Natural killer cell (primary cell): ENCODE measurements at places on chromosomes 12 and 14.

- H3K4me3 ChIP-seq: no peak overlapping the region
- no peak overlapping the region for H3K27ac ChIP-seq
- DNase-seq: no peak
These were observed 32.3 kb upstream of the CLIP1 start for GRCh38 chr12:122454739-122455138.

- no peaks in the 10 kb centered on the region for H3K36me3 ChIP-seq
- no peaks in the 10 kb centered on the region for H3K4me1 ChIP-seq
- H3K27me3 ChIP-seq: no peaks in the 10 kb centered on the region
- H3K4me3 ChIP-seq: no peak overlapping the region
These were observed 159.2 kb downstream of the PAX9 start for GRCh38 chr14:36820901-36821300.

DNA sequence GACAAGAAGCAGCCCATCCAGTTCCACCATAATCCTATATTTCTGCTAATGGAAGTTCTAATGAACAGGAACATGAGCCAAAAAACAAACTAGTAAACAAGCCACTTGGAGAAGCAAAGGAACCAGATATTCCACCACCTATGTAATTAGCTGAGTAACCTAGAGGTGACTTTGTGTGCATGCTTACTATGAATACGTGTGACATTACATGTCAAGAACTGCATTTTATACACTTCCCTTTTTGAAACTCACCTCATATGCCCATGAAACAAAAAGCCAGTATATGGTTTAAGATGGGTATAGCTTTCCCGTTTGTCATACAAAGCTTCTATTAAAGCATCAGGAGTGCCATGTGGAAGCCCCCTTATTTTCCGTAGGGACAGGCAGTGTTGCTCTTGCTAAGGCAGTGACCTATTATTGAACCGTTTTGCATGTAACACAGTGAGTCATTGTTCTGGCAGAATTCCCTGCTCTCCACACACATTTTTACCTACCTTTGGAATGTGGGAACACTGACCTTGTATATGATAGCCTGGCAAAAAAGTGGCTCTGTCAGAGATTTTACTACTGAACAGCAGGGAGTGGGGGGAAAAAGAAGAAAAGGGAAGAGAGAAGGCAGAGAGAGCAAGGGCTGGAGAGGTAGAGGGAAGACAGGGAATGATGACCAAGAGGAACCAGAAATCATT is 34.8 kb upstream of the FRMD6 start:
- no peak for DNase-seq
- H3K27ac ChIP-seq: no peak overlapping the region
- H3K4me1 ChIP-seq: no peaks in the 10 kb centered on the region
- H3K36me3 ChIP-seq: no peaks in the 10 kb centered on the region

- H3K36me3 ChIP-seq: no peaks in the 10 kb centered on the region
- H3K27ac ChIP-seq: no peak overlapping the region
- DNase-seq: no peak
- H3K4me3 ChIP-seq: no peak overlapping the region
- no peaks in the 10 kb centered on the region for H3K4me1 ChIP-seq
- H3K27me3 ChIP-seq: no peaks in the 10 kb centered on the region
These were observed 11.4 kb upstream of the ATP2A2 start for GRCh38 chr12:110269622-110270124.

GRCh38 chr12:84150201-84150600 is 762.4 kb downstream of the SLC6A15 start:
- no peaks in the 10 kb centered on the region for H3K27me3 ChIP-seq
- H3K4me3 ChIP-seq: no peak overlapping the region
- H3K4me1 ChIP-seq: no peaks in the 10 kb centered on the region

DNA sequence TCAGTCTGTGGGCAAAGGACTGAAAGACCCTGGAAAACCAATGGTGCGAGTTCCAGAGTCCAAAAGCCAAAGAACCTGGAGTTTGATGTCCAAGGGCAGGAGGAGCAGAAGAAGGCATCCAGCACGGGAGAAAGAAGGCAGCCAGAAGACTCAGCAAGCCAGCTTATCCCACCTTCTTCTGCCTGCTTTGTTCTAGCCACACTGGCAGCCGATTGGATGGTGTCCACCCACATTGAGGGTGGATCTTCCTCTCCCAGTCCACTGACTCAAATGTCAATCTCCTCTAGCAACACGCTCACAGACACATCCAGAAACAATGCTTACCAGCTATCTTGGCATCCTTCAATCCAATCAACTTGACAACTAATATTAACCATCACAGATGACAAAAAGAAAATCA is 57.2 kb upstream of the CAPRIN2 start:
- no peak overlapping the region for H3K4me3 ChIP-seq
- no peak for DNase-seq
- no peaks in the 10 kb centered on the region for H3K27me3 ChIP-seq

GRCh38 chr14:100620255-100621100 is 33.3 kb upstream of the BEGAIN start:
- peaks cover 10% of the 10 kb centered on the region for H3K27me3 ChIP-seq
- H3K27ac ChIP-seq: no peak overlapping the region
- no peak for DNase-seq
- H3K36me3 ChIP-seq: no peaks in the 10 kb centered on the region
- no peak overlapping the region for H3K4me3 ChIP-seq

- H3K36me3 ChIP-seq: peaks cover 8% of the 10 kb centered on the region
- H3K4me1 ChIP-seq: peaks cover 14% of the 10 kb centered on the region
- no peaks in the 10 kb centered on the region for H3K27me3 ChIP-seq
- no peak overlapping the region for H3K27ac ChIP-seq
- no peak for DNase-seq
These were observed 36.2 kb downstream of the ANAPC7 start for GRCh38 chr12:110367181-110367864.

GRCh38 chr12:109711596-109712461 is 1.8 kb upstream of the FAM222A start:
- no peaks in the 10 kb centered on the region for H3K36me3 ChIP-seq
- peaks cover 9% of the 10 kb centered on the region for H3K4me1 ChIP-seq
- no peak for DNase-seq

- no peak for DNase-seq
- no peaks in the 10 kb centered on the region for H3K36me3 ChIP-seq
- H3K4me1 ChIP-seq: no peaks in the 10 kb centered on the region
- no peak overlapping the region for H3K4me3 ChIP-seq
These were observed 216.8 kb downstream of the ZFP36L1 start for GRCh38 chr14:68576031-68576430.

DNA sequence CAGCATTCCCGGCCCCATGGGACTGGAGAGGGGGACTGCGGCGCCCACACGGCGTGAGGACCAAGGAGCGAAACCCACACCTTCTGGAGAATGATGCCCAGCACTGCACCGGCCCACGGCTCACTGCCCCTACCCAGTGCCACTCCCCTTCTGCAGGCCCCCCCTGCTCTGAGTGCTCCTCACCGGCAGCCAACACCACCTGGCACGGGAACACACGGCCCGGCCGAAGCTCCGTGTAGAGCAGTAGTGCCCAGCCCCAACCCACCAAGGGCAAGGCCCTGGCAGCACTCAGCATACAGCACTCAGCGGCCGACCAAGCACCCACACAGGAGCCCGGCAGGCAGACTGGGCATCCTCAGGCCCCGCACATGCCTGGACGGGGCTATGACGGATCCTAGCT is 13.4 kb downstream of the BTBD6 start:
- H3K27ac ChIP-seq: no peak overlapping the region
- no peaks in the 10 kb centered on the region for H3K27me3 ChIP-seq
- no peak overlapping the region for H3K4me3 ChIP-seq
- peaks cover 2% of the 10 kb centered on the region for H3K36me3 ChIP-seq

DNA sequence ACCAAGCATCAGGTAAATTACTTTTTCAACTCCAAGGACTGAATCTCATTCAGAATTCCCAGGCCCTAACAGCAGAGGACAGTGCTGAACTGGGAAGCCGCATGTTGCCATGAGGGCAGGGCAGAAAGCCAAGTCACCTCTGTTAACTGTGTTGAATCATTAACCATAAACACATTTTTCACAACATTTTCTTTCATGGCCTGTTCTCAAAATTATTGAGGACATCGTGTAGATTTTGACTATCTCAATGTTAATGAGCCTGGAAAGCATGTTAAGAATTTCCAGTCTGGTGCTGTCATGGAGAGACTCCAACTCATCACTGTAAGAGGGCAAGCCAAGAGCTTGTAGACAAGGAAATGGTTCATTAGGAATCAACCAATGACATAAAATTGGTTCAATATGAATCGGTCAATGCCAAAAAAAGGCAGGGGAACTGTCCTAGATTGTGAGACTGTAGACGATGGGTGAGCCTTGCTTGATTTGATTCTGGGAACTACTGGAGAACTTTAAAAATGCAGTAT is 33.7 kb downstream of the CPM start:
- H3K4me1 ChIP-seq: no peaks in the 10 kb centered on the region
- H3K27me3 ChIP-seq: no peaks in the 10 kb centered on the region
- DNase-seq: no peak
- H3K27ac ChIP-seq: no peak overlapping the region

DNA sequence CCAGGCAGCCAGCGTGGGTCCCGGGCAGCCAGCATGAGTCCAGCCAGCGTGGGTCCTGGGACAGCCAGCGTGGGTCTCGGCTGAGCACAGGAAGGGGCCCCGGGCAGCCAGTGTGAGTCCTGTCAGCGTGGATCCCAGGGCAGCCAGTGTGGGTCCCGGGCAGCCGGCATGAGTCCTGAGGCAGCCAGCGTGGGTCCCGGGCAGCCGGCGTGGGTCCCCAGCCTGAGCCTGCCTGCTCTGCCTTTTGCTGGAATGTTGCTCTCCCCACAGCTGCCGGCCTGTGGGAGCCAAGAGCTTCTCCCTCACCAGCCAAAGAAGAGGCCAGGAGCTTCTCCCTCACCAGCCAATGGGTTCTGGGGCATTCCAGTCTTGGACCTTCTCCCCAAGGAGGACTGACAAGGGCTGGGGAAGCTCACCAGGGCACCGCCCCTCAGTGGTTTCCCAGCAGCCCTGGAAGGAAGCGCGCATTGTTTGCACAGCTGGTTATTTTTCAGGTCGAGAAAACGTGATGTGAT is 15.0 kb upstream of the RFLNA start:
- no peaks in the 10 kb centered on the region for H3K4me1 ChIP-seq
- no peak overlapping the region for H3K4me3 ChIP-seq
- no peaks in the 10 kb centered on the region for H3K36me3 ChIP-seq
- DNase-seq: no peak
- no peak overlapping the region for H3K27ac ChIP-seq
- H3K27me3 ChIP-seq: peaks cover 3% of the 10 kb centered on the region
